ENCODE measurements at places on chromosomes 3 and 15. TPM values are rescaled to one million over a fixed set of nuclear protein-coding genes. Genes with fewer than 3 reads are reported as not detected.

Gene C2CD4A
- 0.78 TPM for polyA plus RNA-seq

Gene ISL2
- polyA plus RNA-seq: 3.1 TPM

Gene BNIP2
- 32.2 TPM for polyA plus RNA-seq

Gene SLC24A5
- 0.84 TPM for polyA plus RNA-seq

Gene SEMA3B
- 19.1 TPM for polyA plus RNA-seq

Gene STX19
- polyA plus RNA-seq: not detected

Gene AQP9
- 0.30 TPM for polyA plus RNA-seq
